Stimulated activated CD8-positive, alpha-beta memory T cell treated with anti-CD3 and anti-CD28 coated beads, Interleukin-4, amount 100 ng/mL, for 1 hour (primary cell): ENCODE measurements at places on chromosomes 1 and 21.

GRCh38 chr1:201104141-201104540 is 8.1 kb downstream of the CACNA1S start:
- DNase-seq, result no peak

- DNase-seq, result no peak
These were observed 16.4 kb upstream of the CPLANE2 start for GRCh38 chr1:16253332-16253922.

- DNase-seq, result no peak
These were observed at the start of gene GPR137B for GRCh38 chr1:236142253-236143103. TSS of gene GPR137B (plus strand) at chr1:236142539. CDS start at chr1:236142623, 84 bp downstream.

DNA sequence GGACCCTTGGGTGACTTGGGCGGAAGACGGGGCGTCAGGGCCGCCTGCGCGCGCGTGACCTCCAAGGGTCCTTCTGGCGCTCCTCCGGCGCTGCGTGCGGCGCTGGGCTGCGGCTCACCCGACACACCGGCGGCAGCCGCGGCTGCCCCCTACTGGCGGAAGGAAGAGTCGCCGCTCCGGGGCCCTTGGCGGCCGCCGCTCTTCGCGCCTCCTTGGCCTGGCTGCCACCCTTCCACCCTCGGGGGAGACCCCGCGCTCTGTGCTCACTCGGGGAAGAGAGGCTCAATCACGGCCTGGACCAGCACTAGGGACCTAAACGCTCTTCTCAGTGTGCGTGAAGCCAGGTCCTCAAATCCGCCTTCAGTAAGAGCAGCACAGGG is 89.7 kb downstream of the DMRTA2 start:
- no peak for DNase-seq
